ENCODE measurements at places on chromosomes 2 and 18.

GRCh38 chr2:37125416-37125815 lies 31.4 kb downstream of the EIF2AK2 start:
- no peak for DNase-seq

- no peak for DNase-seq
Measured at GRCh38 chr2:43743706-43744105, 30.1 kb upstream of the DYNC2LI1 start.

DNA sequence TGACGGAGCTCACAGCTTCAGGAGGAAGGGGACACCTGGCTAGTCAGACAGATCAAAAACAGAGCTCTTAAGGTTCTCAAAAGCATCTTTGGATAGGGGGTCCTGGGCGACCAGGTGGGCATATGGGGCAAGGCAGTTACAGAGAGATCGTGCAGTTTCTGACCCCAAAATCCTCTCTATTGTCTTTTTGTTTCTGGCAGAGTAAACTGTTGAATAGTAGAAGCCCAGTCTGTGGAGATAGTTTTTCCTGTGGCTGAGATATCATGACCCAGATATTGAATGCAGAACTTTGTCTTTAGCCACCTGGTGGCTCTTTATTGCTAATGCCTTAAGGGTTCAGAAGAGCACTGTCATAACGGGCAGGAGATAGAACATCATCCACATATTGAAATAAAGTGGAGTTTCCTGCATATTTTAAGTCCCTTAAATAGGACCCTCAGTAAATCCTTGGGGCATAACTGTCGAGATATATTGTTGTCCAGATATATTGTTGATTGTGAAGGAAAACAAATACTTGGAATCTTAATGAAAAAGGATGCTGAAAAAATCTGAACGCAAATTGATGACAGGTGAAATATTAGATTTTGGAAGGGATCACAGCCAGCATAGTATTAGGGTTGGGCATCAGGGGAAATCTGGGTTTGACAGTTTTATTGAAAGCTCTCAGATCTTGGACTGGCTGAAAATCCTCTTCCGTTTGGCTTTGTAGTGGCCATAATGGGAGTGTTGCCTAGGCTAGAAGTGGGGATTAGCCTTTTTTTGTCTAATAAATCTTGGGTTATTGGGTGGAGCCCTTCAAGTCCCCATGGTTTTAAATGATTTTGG lies 14.1 kb upstream of the ZDBF2 start:
- DNase-seq: peak; percentile 25

DNA sequence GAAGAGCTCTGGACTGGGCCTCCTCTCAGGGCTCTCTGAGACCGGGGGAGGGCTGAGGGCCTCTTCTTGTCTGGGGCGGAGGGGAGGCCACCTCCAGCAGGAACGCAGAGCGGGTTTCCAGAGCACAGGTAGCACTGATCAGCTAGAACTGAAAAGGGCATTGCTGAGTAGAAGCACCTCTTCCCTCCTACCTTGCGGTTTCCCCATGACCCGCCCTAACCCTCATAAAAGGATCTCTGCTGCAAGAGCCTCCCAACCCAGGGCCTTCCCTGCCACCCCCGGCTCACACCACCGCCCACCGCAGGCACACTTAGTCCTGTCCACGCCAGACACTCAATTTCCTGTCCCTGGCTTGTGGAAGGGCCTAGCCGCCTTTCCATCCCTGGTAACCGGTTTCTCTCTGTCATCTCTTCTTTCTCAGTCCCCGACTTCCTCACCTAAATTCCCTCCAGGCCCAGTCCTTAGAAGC lies 966 bp downstream of the ADCY3 start:
- DNase-seq: peak; percentile 79

DNA sequence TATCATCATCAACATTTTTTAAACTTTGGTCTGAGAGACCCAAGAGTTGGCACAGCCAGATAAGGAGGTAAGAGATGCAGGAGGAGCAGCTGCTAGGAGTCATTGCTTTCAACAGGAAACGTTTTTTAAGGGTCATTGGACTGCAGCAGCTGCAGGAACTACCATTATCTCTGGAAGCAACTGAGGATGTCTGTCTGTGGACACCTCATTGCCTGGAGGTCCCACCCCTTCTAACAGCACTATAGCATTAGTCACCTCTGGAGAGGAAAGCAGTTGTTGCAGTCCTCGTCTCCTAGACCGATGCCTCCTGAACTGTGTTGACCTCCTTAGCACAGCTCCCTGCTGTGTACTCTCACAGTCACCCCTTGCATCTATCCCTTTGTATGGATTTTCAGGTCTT lies 21.5 kb upstream of the FSHR start:
- no peak for DNase-seq

DNA sequence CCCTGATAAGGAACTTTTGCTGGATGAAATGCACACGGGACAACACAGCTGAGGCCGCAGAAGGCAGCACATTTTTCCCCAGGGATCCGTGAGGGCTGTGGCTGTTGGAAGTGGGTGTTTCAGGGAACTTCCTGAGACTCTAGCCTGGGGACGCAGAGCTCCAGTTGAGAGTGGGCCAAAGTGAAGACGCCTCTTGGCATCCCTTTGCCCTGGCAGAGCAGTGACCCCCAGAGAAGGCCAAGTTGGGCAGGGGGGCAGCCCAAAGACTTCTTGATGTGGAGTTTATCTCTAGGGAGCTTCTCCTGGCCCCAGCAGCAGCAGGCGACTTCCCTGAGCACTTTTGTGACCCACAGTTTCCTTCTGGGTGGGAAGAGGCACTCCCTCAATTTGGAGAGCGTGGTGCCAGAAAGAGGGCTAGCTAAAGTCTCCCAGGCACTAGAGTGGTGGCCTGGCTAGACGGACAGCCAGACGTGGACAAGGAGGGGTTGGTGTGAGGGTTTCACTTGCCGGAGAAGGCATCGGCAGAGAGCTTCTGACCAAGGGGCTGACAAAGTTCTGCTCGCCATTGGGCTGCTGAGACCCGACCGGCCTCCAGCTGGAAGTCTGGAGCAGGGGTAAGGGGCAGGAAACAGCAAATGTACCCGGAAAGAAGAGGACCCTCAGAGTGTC lies 108.8 kb downstream of the ACKR3 start:
- no peak for DNase-seq

DNA sequence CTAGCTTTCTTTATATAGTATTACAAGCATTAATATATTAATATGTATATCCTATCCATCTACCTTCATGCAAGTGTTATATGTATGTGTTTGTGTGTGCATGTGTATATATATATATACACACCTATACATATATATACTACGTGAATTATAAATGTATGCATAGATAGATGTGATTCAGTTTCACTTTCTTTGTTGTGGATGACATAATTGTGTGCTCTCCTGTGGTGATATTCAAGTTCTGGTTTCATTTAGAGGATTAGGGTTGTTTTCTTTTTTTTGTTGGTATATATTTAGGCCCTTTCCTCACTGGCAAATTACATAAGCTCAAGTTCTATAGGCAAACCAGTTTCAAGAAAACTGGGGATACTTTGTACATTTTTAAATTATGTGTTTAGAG lies 225.7 kb upstream of the FANCL start:
- no peak for DNase-seq

GRCh38 chr2:161586517-161587167 lies 37.6 kb upstream of the SLC4A10 start:
- DNase-seq: no peak

DNA sequence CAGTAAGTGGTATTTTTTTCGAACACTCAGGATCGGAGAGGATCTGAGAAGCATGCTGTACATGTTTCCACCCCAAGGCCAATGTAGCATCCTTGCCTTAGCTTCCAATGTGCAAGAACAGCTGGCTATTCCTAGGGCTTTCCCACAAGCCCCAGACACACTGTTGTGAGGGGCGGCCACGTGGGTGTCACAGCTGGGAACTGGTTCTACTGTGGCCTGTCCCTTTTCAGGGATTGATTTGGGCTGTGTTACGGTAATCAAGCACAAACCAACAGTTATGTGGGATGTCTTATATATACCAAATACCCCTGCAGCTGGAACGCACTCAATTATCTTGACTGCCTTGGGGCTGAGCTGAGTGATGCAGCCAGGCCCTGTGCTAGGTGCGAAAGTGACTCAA lies 116.3 kb upstream of the CXCR4 start:
- no peak for DNase-seq

DNA sequence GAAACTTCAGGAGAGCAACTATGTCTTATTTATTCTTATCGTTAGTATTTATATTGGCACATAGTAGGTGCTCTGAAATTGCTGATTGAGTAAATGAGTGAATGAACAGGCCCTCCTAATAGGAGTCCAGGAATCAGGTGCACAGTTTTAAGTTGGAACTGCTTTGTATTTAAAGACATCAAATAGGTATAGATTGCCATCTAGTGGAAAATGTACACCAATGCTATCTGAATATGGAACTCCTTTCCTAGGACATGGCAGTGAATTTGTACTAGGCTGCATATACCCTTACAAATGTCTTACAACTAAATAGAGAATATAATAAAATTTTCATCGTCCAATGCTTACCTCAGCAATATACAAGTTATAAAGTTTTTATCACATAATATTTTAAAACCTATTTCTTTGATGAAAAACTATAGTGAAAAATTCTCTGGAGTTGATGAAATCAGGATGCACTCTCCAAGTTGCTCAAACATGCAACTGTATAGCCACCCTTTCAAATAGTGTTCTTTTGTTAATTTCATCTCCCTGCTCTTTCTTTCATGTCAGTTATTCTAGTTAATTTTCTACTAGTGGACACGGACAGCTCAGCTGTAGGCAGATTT lies 318.9 kb upstream of the SYT4 start:
- DNase-seq: peak; percentile 45

DNA sequence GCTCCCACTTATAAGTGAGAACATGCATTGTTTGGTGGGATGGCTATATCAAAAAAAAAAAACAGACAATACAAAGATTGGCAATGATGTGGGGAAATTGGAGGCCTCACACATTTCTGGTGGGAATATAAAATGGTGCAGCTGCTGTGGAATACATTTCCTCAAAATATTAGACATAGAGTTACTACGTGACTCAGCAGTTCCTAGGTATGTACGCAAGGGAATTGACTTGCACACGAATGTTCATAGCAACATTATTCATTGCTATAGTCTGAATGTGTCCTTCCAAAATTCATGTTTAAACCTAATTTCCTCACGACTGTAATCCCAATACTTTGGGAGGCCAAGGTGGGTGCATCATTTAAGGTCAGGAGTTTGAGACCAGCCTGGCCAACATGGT lies 2.3 kb upstream of the ARHGEF33 start:
- no peak for DNase-seq

DNA sequence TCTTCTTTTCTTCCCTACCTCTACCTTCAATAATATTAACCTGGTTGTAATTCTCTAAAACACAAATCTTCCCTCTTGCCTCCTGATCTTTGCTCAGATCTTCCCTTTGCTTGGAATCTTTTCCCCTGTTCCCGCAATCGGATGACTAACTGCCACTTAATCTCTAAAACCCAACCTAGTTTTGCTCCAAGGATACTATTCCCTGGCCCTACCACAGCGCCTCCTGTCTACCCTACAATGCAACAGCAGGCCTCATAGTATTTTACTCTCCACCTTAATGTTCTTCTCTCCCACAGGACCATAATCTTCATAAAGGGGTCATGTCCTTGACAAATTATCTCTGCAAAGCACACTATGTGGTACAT lies 246.8 kb upstream of the TNP1 start:
- DNase-seq: no peak

- peak; percentile 90 for DNase-seq
Measured at GRCh38 chr2:212135739-212136138, 402.9 kb downstream of the ERBB4 start.

- DNase-seq: no peak
Measured at GRCh38 chr2:60478660-60479059, 74.8 kb downstream of the BCL11A start.

DNA sequence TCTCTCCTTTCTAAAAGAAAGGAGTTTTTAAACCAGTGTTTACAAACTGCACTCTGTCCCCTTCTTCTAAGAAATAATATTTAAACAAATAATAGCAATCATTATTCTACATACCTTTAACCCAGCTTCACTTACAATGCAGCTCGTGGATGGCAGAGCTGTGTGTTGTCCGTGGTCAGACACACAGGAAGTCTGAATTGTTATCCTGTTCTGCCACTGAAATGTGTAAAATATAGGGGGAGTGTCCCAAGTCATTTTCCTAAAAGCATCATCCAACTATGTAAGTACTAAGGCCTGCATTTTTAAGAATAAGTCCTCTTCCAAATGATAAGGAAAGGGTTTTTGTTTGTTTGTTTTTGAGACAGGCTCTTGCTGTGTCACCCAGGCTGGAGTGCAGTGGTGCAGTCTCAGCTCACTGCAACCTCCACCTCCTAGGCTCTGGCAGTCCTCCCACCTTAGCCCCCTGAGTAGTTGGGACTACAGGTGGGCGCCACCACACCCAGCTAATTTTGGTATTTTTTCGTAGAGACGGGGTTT lies 2.7 kb upstream of the PPP4R1 start:
- DNase-seq: no peak

- DNase-seq: peak; percentile 16
Measured at GRCh38 chr2:240179186-240179815, 38.8 kb upstream of the OTOS start.

- DNase-seq: no peak
Measured at GRCh38 chr2:54613386-54613785, 110.1 kb upstream of the EML6 start.

- DNase-seq: no peak
Measured at GRCh38 chr2:46695283-46695682, 215.9 kb downstream of the TMEM247 start.

DNA sequence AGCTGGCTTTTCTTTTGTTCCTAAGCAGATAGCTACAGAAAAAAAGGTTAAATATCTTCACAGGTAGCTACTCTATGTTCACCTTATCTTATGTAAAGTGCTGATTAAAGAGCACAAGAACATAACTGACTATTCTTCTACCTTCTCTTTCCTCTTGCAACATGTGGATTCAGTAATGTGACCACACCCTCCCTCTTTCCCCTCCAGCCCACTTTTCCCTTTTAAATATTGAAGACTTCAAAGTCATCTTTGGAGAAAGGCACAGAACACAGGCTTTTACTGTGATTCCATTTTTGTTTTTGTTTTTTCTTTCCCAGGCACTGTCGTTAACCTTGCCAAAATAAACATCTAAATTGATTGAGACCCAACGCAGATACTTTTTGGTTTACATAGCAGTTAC lies 418.1 kb upstream of the CDH20 start:
- DNase-seq: no peak

DNA sequence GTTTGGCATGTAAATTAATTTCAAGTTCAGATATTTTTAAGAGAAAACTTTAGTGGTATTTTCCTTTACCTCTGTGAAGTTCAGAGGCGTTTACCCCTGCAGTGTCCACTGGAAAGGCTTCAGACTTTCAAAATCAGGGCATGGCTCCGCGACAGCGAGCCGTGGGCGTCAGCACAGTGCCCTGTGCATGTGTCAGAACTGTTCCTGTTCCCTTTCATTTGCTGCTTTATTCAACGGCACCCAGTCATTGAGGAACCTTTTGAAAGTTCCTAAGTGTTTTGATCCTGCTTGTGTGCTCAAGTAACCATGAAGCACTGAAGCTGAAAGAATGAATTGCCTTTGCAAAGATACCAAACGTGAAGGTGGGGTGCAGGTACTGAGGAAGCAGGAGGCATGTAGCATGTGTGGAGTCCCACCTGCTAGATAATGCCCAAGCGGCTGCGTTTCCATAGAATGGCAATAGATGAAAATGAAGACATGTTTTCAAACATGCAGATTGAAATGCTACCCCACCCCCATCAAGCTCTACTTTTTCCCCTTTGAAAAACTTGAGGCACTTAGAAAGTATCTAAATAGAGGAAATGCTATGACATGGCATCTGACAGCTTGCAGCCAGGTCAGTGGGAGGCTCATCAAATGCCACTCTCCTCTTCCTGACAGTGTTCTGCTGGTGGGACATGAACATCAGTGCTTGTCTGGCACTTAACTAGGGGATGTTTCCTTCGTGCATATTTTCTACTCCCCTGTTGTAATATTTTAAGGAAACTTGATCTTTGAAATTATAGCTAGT lies 148.6 kb downstream of the ZNF236 start:
- peak; percentile 83 for DNase-seq

- DNase-seq: no peak
Measured at GRCh38 chr18:46771141-46771540, 14.3 kb upstream of the ST8SIA5 start.

Measured in DMS79 treated with DMSO at 0.1 percent for 48 hours (cell line).